ENCODE measurements at places on chromosomes 7 and 10.

DNA sequence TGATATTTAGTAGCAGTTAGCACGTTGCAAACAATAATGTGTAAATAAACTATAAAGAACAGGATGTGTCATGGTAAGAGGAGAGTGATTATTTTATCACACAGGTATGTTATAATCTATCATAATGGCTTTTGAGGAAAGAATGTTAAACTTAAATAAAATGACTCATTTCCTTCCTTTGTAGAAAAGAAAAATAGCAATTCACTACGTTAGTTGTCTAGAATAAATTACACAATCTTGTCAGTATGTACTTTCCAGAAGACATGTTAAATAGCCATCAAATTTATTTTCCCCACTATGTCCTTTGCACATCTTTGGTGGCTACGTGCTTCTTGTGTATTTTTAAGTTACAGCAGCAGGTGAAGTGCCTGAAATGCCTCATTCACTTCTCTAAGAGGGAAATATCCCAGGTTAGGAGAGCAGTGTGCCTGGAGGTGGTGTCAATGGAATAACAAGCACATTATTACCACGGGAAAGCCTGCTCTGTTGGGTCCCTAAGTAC is 133.8 kb downstream of the SEMA3A start:
- no peak for DNase-seq

- DNase-seq = no peak
Measured at GRCh38 chr10:44974082-44974627, 4.5 kb downstream of the DEPP1 start.

GRCh38 chr7:29922921-29923700 is 66.5 kb downstream of the SCRN1 start:
- DNase-seq = no peak

- DNase-seq = no peak
Measured at GRCh38 chr10:120286280-120286679, 170.7 kb upstream of the PLPP4 start.

GRCh38 chr10:77479586-77479985 is 158.0 kb downstream of the KCNMA1 start:
- DNase-seq = no peak
